ENCODE measurements at places on chromosomes 5 and 9.
A peak's percentile ranks its signal among the peaks of the same experiment; 100 is the strongest.

GRCh38 chr5:151094030-151094851, 13.4 kb upstream of the TNIP1 start:
- peak; percentile 48 for DNase-seq

GRCh38 chr5:172443441-172444109, 10.8 kb downstream of the SH3PXD2B start:
- no peak for DNase-seq

DNA sequence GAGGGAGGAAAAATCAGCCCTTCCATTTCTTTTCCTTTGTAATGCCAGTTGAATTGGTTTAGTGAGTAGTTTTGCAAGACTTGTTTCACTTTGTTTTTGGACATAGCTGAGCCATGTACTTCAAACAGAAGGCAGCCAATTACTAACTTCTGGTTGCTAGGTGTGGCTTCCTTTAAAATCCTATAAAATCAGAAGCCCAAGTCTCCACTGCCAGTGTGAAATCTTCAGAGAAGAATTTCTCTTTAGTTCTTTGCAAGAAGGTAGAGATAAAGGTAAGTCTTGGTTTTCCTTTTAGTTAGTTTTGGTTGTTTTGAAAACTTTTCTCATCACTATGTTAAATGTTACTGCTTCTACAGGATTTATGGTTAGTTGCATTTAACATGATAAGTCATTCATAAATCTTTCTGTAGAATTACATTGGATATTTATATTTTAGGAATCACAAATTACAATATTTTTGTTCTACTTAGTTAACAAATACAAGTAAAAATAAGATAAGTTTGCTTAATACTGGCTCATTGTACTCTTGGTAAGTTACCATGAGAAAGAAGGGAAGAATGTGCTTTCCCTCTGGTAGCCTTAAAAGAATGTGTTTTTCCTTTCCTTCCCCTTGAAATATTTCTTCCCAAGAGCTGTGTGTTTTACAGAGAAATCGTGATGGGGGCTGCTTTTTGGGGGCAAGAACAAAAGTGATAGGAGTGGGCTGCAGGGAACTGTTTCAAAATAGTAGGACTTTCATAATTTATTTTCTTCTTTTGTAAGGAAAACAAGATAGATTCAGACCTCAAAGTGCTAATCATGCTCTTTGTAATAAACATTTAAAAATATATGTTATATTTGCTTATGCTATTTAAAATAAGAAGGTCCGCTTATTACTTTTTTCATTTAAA, at the start of gene ANXA1:
ANXA1 (plus strand) TSS at position 213 of the 890 bp plus-strand sequence. CDS start 6,671 bp downstream, outside the sequence.
- DNase-seq: no peak

DNA sequence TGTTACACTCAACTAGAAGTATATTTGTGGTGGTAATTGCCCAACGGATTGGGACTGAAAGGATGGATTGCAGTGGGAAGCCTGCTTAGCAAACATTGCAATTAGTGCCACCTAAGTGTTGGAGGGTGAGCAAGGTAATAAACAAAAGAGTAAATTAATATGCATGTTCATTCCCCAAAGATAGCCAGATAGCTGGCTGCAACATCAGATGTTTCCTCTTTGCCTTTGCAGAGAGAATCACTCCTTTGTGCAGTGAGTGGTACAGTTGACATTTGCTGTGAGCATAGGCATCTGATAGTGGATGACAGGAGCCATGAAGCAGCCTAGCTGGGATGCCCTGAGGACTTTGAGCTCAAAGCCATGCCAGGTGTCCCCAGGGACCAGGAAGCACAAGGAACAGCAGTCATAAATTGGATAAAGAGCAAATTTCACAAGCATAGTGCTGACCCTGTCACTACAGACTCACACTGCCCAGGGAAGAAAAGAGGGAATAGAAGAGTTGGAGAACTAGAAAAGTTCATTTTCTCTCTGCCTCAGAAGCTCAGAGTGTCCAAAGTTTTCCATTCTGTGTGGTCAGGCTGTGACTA, 336.1 kb upstream of the SLC30A5 start:
- DNase-seq: no peak

DNA sequence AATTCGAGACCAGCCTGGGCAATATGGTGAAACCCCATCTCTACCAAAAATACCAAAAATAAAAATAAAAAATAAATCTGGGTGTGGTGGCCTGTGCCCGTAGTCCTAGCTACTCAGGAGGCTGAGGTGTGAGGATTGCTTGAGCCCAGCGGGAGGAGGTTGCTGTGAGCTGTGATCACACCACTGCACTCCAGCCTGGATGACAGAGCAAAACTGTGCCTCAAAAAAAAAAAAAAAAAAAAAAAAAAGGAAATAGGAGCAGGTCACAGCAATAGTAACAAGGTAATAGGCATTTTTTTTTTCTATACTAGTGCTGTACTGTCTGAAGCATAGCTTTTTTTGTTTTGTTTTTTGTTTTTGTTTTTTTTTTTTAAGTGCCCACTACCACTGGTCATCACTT, 5.8 kb downstream of the LRRC70 start:
- no peak for DNase-seq

DNA sequence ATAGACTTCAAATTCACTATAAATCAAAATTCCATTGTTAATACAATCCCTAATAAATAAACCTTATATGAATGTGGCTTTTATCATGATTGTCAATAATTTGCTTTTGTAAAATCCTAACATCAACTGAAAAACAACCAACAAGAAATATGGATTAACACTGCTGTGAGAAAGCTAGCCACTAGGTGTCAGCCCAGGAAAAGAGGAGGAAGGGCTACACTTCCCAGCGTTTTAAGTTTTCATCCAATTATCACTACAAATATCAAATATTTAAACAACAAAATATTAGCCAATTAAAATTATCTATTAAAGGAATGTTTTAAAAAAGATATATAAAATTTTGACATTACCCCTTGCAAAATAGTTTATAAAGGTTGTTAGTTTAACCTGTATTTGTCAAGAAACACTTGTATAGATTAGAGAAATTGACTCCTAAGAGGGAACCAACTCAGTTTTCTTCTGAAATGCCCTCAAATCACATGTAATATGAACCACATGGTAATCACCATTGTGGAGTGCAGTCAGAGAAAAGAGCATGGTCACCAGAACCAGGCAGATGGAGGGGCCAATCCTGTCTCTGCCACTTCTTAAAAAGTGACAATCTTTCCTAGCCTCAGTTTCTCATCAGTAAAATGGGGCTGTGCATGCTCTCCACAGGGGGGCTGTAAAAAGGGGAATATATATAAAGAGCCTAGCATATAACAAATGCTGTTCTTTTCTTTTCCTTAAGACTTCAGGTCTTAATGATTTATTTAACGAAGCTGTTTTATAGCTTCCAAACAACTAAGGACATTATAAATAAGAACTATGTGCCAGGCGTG, 188.2 kb downstream of the CRB2 start:
- DNase-seq: no peak

GRCh38 chr9:75382126-75382525, 293.8 kb downstream of the OSTF1 start:
- no peak for DNase-seq

DNA sequence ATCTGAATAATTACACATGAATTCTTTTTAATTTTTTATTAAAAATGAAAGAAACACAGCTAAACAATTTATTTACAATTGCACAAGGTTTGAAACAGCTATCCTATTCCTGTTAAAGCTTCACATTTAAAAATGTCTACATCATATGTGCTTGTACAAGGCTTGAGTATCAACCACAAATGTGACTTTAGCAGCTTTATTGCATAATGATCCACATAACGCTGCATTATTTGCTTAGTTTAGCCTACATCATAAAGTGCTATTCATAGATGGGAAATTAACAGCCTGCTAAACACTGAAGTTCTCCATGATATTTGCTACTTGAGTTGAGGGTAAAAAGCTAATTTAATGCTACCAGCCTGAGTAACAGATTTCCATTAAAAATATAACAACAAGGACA, 45.0 kb downstream of the TRIM36 start:
- no peak for DNase-seq

DNA sequence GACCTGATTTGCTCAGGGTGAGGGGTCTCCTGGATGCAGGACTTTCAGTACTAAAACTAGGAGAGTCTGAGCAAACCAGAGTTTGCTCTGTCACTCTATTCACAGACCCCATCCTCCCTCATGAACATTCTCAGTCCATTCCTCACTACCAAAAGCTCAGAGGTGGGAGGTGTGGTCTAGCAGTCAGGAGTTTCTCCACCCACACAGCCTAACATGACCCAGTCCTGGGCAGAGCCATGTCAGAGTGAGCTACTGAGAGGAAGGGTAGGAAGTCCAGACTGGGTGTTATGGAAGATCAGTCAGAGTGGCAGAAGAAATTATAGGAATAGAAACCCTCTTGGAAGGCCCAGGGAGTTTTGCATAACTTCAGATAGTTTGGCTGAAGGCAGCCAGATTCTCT, 113.3 kb upstream of the GRAMD2B start:
- no peak for DNase-seq

- DNase-seq: no peak
Observed at GRCh38 chr9:9950813-9951212, 662.0 kb downstream of the PTPRD start.

GRCh38 chr5:87081511-87082372, 185.9 kb upstream of the RASA1 start:
- no peak for DNase-seq

DNA sequence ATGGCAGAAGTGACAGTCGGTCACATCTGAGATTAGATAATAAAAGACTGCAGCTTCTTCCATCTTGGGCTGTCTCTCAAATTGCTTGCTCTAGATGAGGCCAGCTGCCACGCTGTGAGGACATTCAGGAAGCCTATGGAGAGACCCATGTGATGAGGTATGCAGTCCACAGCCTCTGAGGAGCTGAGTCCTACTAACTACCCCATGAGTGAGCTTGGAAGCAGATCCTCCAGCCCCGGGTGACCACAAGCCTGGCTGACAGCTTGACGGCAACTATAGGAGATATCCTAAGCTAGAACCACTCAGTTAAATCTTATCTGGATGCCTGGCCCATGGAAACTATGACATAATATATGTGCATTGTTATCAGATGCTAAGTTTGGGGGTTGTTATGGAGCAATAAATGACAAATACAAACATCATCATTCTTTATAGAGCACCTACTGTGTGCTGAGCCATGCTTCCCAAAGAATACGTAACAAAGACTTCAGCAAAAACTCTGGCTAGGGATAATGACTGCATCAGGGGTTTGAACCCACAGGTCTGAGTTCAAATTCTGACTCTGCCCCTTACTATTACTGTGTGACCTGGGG, 26.7 kb downstream of the KCNV2 start:
- no peak for DNase-seq

DNA sequence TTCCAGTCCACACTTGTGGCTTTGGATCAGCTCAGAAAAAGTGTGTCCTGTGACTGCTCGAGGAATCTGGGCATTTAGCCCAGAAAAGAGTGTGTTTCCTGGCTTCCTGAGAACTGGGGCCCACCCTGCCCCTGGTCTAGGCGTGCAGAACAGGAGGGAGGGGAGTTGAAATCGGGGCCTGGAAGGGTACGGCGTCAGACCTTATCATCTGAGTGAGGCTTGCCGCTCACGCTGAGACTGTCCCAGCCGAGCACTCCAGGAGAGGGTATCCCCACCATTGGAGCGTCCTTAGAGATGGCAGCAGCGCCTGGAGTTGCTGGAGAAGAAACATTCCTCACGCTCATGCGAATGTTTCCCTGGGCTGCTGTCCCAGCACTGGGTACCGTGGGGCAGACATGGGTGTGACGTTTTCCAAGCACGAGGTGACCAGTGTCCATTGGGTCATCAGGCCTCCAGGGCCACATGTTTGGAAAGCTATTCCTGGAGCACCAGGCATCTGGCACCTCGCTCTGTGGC, 22.5 kb downstream of the NEK6 start:
- DNase-seq: no peak

DNA sequence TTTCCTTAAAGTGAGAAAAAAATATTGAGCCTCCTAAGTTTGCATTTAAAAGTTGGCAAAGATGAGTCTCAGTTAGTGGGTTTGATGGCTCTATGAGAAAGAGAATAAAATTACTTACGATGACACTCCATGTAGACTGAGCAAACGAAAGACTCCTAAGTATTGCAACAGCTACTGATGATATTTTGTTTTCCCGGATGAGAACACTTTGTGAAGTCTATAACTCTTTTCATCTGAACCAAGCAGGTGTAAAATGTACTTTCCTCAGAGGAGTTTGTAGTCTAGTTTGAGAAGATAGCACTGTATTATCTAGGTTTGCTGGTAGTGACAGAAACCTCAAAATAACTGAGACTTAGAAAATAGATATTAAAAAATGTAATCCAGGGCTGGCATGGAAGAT, 1.7 kb upstream of the ITK start:
- DNase-seq: no peak

DNA sequence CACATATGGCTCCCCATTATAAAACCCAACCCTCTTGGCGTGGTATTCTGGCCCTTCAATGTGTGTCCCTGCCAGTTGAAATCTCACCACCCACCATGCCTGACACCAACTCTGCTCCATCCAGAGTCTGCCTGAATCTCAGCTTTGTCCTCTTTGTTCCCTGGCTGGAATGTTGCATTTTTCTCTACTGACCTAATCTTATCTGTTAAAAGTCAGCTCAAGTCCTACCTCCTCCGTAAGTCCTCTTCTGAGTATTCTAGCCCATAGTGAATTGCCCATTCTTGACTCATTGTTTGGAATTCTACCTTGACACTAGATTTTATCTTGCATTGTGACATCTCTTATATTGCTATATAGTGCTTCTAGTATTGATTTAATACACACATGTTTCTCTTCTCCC, 207.1 kb upstream of the VLDLR start:
- no peak for DNase-seq

GRCh38 chr9:127980060-127980705, 606 bp downstream of the EEIG1 start:
- DNase-seq: peak; percentile 70

DNA sequence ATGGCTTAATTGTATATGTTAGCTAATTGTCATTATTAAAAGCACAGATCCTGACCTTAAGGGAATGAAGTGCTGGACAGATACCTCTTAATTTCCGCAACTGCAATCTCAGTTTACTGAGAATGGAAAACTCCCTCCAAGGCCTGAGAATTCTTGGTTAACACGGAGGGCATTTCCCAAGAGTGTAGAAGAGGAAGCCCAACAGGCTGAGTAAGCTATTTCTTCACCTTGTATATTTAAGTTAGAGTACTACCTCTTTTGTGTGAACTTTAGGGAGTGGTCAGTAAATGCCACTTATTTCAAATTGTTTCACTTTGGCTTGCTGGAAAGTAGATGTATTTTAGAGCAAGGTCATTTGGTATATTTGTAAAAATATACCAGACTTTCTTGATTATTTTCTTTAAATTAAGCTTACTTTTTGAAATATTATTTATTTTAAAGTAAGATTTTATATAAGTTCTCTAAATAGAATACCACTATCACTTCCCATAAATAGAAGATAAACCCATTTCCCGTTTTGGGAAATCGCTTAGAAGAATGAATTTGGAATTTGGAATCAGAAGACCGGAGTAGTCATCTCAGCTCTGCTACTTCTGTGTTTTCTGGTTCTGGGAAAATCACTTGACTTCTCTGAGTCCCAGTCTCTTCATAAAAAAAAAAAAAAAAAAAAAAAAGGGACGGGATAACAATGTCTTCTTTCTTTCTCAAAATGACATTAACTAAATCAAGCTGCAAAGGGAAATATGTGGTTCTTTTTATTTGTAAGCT, 26.0 kb upstream of the C9orf72 start:
- DNase-seq: no peak

GRCh38 chr5:96468956-96469355, 35.9 kb upstream of the PCSK1 start:
- DNase-seq: no peak

- no peak for DNase-seq
Observed at GRCh38 chr5:154470947-154471870, 6.8 kb downstream of the HAND1 start.
